Stimulated activated CD4-positive, alpha-beta T cell treated with anti-CD3 and anti-CD28 coated beads, Interleukin-1b, Interleukin-23, amount 100 ng/mL, for 1 hour (primary cell): ENCODE measurements at places on chromosomes 3 and 15.

DNA sequence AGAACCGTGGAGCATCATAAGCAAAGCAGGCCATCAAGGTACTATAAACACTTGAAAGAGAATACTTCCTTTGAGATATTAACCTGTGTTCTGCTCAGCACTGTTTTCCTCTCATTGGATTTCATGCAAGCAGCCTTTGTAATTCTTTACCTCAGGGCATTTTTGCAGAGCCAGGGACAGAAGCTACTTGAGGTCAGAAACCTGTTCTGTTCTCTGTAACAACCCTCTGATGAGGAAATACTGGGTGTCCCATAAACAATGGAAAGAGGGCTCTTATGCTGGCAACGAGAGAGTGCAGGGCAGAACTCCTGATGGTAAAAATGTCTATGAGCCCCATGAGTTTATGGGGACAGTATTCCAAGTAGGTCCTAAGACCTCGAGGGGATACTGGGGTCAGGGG is 66.0 kb downstream of the DCLK3 start:
- DNase-seq = no peak

GRCh38 chr15:70672081-70672480 is 91.3 kb downstream of the UACA start:
- no peak for DNase-seq

GRCh38 chr15:89978914-89979313 is 22.2 kb upstream of the ZNF710 start:
- no peak for DNase-seq

GRCh38 chr3:107831590-107831989 is 259.2 kb downstream of the CD47 start:
- no peak for DNase-seq

- no peak for DNase-seq
Observed at GRCh38 chr3:156037356-156037755, 83.0 kb upstream of the KCNAB1 start.

GRCh38 chr3:68458581-68458980 is 473.8 kb downstream of the TAFA4 start:
- DNase-seq = no peak

DNA sequence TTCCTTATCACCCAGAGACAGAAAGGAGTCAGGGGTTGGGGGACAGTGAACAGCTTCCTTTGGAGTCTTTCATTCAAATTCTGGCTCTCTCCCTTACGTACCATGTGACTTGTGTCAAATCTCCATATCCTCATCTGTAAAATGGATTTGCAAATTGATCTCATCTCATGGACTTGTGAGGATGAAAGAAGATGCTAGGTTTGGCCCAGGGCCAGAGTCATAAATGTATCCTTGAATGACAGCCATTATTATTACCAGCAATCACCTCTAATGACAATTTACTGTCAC is 67.8 kb upstream of the POLG start:
- DNase-seq = no peak

DNA sequence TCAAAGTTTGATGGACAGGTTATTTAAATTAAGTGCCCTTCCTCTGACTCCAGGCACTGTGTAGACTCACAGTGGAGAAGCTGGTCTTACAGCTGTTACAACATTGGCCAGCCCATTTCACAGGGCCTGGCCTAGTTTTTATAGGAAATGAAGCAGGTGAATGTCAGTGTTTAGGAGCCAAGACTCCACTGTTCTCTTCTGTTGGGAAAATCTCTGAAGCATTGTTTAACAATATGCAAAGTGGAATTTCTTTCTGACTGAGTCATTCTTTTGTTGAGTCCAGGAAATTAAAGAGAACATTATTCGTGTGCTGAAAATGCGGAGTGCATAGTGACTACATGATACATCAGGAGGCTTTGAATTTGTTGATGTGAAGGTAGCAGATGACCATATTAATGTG is 64.7 kb downstream of the ARRDC4 start:
- DNase-seq = no peak

DNA sequence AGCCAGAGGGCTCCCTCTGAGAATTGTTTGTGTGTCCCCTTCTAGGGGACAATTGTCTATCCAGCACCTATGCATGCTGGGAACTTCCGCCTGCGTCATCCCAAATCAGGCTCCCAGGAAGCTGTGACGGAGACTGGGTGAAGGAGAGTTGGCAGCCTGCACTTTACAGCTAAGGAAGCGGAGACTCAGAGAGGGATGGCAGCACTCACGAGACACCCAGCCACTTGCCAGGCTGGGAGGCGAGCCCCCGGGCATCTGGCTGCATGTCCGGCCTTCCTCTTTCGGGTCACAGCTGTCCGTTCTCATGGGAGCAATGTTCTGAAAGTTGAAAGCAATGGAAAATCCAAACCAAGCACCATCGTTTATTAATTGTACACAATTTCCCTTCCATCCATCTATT is 45.5 kb upstream of the SLC6A11 start:
- no peak for DNase-seq

DNA sequence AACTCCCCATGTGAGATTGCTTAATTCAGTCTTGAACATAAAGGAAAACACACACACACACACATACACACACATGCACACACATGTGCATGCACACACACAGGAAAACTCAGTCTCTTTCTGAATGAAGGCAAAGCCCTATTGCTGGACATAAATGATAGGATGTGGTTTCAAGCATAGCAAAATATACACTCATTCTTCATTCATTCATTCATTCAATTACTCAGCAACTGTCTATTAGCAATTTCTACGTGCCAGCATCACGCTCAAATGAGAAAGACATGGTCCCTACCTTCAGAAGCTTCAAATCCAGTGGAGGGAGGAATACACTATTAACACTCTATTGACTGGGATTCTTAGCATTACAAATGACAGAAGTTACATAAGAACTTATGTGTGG is 41.8 kb upstream of the UBE2E2 start:
- no peak for DNase-seq

- no peak for DNase-seq
Observed at GRCh38 chr3:65619451-65619881, 419.3 kb downstream of the MAGI1 start.

- no peak for DNase-seq
Observed at GRCh38 chr3:128488636-128488990, 4.4 kb downstream of the GATA2 start.

DNA sequence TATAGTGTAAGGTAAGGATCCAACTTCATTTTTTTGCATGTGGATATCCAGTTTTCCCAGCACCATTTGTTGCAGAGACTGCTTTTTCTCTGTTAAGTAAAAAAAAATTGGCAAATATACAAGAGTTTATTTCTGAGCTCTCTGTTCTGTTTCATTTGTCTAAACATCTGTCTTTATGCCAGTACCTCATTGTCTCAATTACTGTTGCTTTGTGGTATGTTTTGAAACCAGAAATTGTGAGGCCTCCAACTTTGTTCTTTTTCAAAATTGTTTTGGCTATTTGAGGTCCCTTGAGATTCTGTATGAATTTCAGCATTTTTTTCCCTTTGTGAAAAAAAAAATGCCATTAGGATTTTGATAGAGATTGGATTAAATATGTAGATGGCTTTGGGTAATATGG is 150.5 kb downstream of the MINAR1 start:
- no peak for DNase-seq

- no peak for DNase-seq
Observed at GRCh38 chr3:14256561-14257342, 78.1 kb downstream of the LSM3 start.

DNA sequence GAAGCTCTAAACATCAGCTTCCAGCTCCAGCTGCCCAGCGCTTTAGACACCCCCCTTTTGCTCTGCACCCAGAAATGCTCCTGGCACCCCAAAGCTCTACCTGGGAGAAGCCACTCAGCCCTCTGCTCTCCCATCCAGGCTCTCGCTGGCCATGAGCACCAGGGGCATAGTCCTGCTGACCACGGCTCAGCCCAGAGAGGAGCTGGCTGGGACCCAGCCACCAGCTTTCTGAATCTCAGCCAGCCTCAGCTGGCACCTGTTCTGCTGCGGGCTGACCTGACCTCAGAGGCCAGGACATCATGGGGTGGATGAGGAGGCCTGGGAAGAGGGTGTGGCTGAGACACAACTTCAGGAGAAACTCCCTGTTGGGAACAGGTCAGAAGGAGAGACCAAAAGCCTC is 8.6 kb downstream of the NTRK3 start:
- DNase-seq = no peak

- no peak for DNase-seq
Observed at GRCh38 chr15:68614286-68615035, 35.7 kb downstream of the CORO2B start.

DNA sequence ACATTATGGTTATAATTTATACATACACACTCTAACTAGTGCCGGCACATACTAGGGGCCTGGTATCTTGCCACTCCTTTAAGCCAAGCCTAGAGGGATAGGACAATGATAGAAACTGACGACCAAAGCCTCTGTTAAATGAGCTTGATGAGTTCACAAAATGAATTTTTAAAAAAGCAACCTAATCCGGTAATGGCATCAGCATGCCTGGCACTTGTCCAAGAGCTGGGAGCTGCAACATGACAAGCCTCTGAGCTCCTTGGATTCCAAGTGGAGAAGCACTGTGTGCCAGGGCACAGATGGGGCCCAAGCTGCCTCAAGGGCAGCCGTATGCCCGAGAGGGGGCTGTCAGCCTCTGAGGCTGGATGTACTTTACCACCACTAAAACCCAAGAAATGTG is 9.7 kb downstream of the ETV5 start:
- no peak for DNase-seq

GRCh38 chr15:72358650-72359171 is 17.1 kb downstream of the HEXA start:
- DNase-seq = no peak

- no peak for DNase-seq
Observed at GRCh38 chr3:19264424-19264823, 116.1 kb downstream of the KCNH8 start.

DNA sequence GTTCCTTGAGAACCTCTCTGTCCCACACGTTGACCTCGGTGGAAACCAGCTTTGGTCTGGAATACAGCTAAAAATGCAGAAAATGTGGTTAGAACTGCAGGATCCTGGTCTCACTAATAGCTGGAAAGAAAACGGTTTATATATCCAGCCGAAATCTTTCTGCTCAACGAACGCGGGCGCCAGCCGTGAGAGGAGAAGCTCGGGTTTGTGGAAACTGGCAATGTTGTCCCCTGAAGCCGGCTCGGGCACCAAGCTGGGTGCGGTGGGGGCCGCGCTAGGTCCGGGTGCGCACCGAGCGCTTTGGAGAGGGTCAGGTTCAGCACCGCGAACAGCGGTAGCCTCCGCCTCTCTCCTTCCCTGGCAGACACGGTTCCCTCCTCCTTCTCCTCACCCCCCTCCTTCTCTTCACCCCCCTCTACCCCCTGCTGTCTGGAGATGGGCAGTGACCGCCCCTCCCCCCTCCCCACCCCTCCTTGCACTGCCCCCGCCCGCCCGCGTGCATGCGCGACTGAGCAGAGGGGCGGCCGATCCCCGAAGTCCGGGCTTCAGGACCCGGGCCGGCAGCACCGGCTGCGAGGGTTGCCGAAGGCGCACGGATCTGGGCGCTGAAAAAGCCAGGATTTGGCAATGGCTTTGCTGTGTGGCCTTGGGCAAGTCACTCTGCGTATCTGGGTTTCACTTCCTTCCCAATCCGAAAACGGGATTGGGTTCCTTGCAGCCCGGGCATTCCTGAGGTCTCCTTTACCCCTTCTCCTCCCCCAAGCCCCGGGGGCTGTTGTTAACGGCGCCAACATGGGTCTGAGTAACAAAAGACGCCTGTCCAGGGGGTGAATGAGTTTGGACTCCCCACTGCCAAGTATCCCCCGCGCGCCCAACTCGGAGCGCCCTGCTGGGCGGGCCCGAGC is at the start of gene SKOR1:
Gene SKOR1, plus strand, starts transcription at position 534 of the 905 bp plus-strand sequence. Its CDS starts 94 bp downstream, at position 628.
- no peak for DNase-seq

GRCh38 chr3:186418671-186419145 is 56.7 kb upstream of the DGKG start:
- no peak for DNase-seq

DNA sequence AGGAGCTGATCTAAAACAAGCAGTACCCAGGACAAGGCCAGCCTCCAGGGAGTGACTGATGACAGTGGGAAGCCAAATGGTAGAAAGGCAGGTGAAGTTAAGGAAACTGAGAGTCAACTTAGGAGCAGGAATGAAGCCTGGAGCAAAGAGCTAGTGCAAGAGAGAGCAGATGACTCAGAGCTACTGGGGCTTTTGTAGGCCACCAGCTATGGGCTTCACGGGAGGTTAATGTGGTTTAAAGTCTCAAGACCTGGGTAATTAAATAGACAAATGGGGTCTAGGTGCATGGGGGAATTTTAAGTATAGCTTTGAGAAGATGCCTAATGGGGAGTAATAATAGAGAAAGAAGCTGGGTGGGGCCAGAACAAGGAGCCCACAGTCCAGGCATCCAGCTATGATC is 3.1 kb downstream of the CD86 start:
- no peak for DNase-seq

DNA sequence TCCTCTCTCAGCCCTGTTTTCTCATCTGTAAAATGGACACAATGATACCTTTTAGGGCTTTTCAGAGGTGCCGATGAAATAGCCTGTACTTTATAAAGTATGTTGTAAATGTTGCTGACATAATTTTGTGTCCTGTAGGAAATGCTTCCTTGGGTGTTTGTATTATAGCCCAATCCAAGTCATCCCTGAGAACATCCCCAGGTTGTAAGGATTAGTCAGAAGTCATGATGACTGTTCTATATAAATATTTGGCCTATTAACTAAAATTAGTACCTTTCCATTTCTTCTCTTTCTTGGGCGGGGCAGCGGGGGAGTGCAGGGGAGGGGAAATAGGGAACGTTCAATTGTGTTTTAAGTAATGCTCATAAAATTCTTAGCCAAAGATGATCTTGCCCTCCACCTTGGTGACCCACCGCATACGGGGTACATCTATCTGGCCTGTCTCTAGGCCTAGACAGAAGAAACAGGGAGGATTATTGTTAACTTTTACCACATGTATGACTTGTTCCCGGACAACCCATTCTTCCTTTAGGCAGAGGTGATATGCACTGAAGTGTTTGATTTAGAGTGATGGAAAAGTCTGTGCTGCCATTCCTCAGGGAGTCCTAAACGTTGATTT is 120.7 kb downstream of the VGLL4 start:
- DNase-seq = no peak

DNA sequence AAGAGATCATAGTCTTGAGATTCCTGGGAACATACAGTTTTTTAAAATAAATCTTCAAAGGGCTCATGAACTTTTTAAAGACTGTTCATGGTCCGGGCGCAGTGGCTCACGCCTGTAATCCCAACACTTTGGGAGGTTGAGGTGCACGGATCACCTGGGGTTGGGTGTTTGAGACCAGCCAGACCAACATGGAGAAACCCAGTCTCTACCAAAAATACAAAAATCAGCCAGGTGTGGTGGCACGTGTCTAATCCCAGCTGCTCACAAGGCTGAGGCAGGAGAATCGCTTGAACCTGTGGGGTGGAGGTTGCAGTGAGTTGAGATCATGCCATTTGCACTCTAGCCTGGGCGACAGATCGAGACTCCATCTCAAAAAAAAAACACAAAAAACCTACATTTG is 41.4 kb upstream of the EIF3J start:
- DNase-seq = no peak

- DNase-seq = no peak
Observed at GRCh38 chr3:110940055-110940454, 131.6 kb upstream of the NECTIN3 start.

- no peak for DNase-seq
Observed at GRCh38 chr3:153295901-153296300, 133.9 kb downstream of the RAP2B start.
